ENCODE measurements at places on chromosomes 6 and 20. TPM values are rescaled to one million over a fixed set of nuclear protein-coding genes. Genes with fewer than 3 reads are reported as not detected.

GRCh38 chr6:81552644-81553043 lies 199.8 kb downstream of the TENT5A start:
- H3K36me3 ChIP-seq: no peaks in the 10 kb centered on the region
- H3K27me3 ChIP-seq: no peaks in the 10 kb centered on the region
- H3K27ac ChIP-seq: no peak overlapping the region
- no peak overlapping the region for H3K4me3 ChIP-seq

DNA sequence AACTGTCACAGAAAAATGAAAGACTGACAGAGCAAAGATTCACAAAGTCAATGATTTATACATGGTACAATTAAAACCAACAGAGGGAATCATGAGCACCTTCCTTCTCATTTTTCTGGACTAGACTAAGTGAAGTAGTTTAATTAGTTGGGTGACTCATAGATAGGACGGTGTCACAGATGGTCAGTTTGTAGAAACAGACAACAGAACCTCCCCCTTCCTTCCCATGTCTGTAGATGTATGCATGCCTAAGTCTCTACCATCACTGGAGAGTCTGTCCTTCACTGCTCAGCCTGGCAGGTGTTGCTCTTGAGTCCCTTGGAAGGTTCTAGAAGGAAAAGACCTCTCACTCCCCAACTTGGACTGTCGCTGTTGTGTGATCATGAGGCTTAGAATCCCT lies 75.4 kb upstream of the EEF1E1 start:
- H3K27ac ChIP-seq: no peak overlapping the region
- DNase-seq: no peak
- no peak overlapping the region for H3K4me3 ChIP-seq
- no peaks in the 10 kb centered on the region for H3K27me3 ChIP-seq
- no peaks in the 10 kb centered on the region for H3K36me3 ChIP-seq
- H3K4me1 ChIP-seq: no peaks in the 10 kb centered on the region

GRCh38 chr6:53986721-53987521 lies 124.3 kb upstream of the MLIP start:
- peaks cover 21% of the 10 kb centered on the region for H3K4me1 ChIP-seq
- no peak overlapping the region for H3K4me3 ChIP-seq
- no peaks in the 10 kb centered on the region for H3K36me3 ChIP-seq
- no peak for DNase-seq
- no peaks in the 10 kb centered on the region for H3K27me3 ChIP-seq
- H3K27ac ChIP-seq: no peak overlapping the region

DNA sequence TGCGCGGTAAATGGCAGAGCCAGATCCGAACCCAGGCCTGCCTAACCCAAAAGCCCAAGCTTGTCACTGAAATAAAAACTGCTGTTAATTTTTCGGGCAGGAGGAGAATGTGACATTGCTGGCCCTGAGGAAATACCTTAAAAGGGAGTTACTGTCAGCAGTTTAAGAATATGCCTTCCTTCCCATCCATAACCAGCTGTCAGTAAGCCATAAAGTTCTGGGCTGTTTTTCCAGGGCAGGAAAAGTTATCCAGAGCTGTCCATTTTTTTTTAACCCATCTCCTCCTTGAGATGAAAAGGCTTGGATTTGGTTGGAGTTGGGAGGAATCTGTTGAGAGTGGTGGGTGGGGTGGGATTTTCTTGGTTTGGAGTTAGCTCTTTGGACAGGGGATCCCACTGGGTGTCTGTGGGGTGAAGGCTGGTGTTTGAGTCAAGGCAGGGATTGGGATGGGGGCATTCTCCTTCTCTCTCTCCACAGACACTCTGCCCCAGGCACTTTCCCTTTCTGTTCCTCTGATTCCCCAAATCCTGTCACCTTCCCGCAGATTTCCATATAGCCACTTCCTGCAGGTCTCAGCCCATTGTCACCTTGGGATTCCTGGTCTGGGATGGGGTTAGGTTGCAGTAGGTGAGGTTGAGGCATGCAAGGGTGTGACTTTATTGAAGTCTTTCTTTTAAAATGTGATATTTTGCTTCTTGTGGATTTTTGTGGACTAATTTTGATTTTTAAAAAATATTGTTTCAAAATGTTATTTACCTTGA lies 4.3 kb upstream of the KCNG1 start:
- H3K4me3 ChIP-seq: no peak overlapping the region
- no peak for DNase-seq
- H3K4me1 ChIP-seq: peaks cover 27% of the 10 kb centered on the region
- H3K27ac ChIP-seq: no peak overlapping the region

GRCh38 chr6:131103901-131104300 lies 31.4 kb upstream of the AKAP7 start:
- no peak overlapping the region for H3K27ac ChIP-seq
- H3K36me3 ChIP-seq: no peaks in the 10 kb centered on the region
- H3K27me3 ChIP-seq: no peaks in the 10 kb centered on the region
- no peaks in the 10 kb centered on the region for H3K4me1 ChIP-seq
- no peak overlapping the region for H3K4me3 ChIP-seq

Gene CD83
- 1.5 TPM for total RNA-seq

Gene CITED2
- total RNA-seq: 43.4 TPM

- no peak for DNase-seq
- H3K27ac ChIP-seq: no peak overlapping the region
- H3K36me3 ChIP-seq: no peaks in the 10 kb centered on the region
- no peaks in the 10 kb centered on the region for H3K27me3 ChIP-seq
- no peak overlapping the region for H3K4me3 ChIP-seq
- H3K4me1 ChIP-seq: peaks cover 6% of the 10 kb centered on the region
Observed at GRCh38 chr6:7016226-7016625, 91.5 kb upstream of the RREB1 start.

Gene HLA-A
- total RNA-seq: 223 TPM

DNA sequence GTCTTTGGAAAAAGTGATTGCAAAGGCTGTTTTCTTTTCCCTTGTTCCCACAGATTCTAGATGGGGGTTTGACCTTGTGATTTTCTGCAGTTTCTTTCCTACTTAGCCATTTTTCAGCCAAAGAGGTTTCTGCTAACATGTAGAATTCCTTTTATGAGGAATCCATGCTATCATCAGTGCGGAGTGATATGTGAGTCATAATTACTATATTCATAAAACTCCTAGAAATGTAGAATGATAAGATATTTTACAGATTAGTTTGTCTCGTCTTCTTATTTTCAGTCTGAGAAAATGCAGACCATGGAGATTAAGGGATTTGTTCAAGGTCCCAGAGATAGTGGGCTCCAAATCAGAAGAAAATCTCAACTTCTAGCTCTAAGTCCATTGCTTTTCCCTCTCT lies 98.6 kb downstream of the KCNQ5 start:
- no peaks in the 10 kb centered on the region for H3K4me1 ChIP-seq
- H3K27me3 ChIP-seq: no peaks in the 10 kb centered on the region
- H3K4me3 ChIP-seq: no peak overlapping the region
- no peak for DNase-seq
- no peak overlapping the region for H3K27ac ChIP-seq

Gene FRK
- total RNA-seq: 9.2 TPM

- H3K27ac ChIP-seq: no peak overlapping the region
- DNase-seq: no peak
- H3K4me3 ChIP-seq: no peak overlapping the region
- no peaks in the 10 kb centered on the region for H3K36me3 ChIP-seq
- peaks cover 26% of the 10 kb centered on the region for H3K4me1 ChIP-seq
- no peaks in the 10 kb centered on the region for H3K27me3 ChIP-seq
Observed at GRCh38 chr6:2862712-2863181, 21.1 kb upstream of the SERPINB1 start.

Gene FKBP1C
- not detected for total RNA-seq

Gene IL20RA
- 12.6 TPM for total RNA-seq

GRCh38 chr20:3014662-3015061 lies 28.8 kb upstream of the GNRH2 start:
- DNase-seq: no peak
- no peaks in the 10 kb centered on the region for H3K27me3 ChIP-seq
- H3K4me1 ChIP-seq: no peaks in the 10 kb centered on the region
- H3K36me3 ChIP-seq: peaks cover 5% of the 10 kb centered on the region
- no peak overlapping the region for H3K4me3 ChIP-seq
- no peak overlapping the region for H3K27ac ChIP-seq

Gene HLA-DQB2
- 4.7 TPM for total RNA-seq

DNA sequence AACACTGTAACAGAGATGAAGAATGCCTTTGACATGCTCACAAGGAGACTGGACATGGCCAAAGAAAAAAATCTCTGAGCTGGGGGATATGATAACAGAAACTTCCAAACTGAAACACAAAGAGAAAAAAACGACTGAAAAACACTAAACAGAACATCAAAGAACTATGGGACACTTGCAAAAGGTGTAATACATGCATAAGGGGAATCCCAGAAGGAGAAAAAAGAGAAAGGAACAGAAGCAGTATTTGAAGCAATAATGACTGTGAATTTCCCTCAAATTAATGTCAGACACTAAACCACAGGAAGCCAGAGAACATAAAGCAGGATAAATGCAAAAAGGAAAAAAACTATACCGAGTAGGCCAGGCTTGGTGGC lies 117.4 kb upstream of the ARID1B start:
- H3K27ac ChIP-seq: no peak overlapping the region
- no peak for DNase-seq
- H3K4me1 ChIP-seq: peaks cover 16% of the 10 kb centered on the region
- no peaks in the 10 kb centered on the region for H3K36me3 ChIP-seq

DNA sequence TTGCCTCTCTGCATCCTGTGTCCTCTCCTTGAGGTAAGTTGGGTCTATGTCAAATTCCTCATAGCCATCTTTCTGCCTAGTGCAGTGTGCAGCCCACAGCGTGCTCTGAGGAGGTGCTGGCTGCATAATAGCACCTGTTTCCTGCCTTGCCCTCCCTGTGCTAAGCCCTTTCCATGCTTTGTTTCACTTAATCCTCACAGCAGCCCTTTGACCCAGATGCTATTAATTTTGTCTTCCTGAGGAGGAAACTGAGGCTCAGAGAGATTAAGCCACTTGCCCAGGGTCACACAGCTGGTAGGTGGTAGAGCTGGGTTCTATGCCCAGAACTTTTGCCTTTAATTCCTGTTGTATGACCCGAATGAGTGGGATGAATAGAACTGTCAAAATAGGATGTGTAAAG lies 13.5 kb downstream of the FAM83D start:
- peak overlapping the region; percentile 48 for H3K27ac ChIP-seq
- peaks cover 24% of the 10 kb centered on the region for H3K4me1 ChIP-seq
- no peak for DNase-seq
- no peaks in the 10 kb centered on the region for H3K27me3 ChIP-seq

Gene C20orf204
- total RNA-seq: not detected

Gene OLIG3
- not detected for total RNA-seq

Gene PTCHD4
- total RNA-seq: not detected

Gene DEFB124
- total RNA-seq: not detected

DNA sequence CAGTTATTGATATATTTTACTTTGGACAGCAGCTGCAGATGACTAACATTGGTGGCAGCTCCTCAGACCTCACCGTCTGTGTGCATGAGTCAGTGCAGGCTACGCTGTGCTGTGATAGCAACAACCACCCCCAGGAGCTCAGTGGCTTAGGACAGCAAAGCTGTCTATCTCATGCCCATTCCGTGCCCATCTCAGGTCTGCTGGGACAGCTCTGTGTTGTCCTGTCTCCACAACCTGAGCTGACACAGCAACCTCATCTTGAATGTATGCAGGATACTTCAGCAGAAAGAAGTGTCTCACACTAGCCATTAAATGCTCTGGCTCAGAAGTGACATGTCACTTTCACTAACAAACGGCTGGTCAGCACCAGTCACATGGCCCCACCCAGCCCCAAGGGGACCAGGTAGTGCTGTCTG lies 47.7 kb downstream of the BANF2 start:
- no peak overlapping the region for H3K4me3 ChIP-seq
- no peaks in the 10 kb centered on the region for H3K36me3 ChIP-seq

DNA sequence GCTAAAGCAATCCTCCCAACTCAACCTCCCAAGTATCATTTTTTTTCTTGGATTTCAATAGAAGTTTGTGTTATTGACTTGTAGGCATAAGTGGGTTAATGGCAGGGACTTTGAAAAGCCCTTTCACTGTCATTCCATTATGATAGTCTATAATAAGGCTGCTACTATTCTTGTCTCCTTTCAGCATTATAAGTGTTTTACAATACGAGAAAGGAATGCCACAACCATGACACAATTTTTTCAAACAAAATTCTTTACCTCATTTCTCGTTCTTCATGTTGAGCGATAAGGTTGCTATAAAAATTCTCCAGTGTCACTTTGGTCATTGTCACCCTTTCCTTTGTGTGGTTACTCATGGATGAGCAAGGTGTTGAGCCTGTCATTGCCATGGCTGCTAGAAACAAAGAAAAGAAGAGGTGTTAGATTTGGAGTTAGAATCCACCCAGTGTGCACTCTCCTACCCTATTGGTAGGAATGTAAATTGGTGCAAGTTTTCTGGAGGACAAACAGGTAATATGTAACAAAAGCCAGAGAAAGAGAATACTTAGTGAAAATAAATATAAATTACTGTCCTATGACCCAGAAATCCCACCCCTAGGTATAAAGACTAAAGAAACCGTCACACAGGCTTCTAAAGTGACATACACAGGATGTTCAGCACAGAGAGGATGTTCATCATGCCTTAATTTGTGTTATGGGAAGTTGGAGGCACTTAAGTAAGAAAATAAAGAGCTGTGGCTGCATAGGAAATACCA lies 7.3 kb downstream of the STK38 start:
- H3K27ac ChIP-seq: no peak overlapping the region
- H3K4me3 ChIP-seq: no peak overlapping the region
- H3K36me3 ChIP-seq: peaks cover 60% of the 10 kb centered on the region

- no peaks in the 10 kb centered on the region for H3K4me1 ChIP-seq
- H3K27me3 ChIP-seq: no peaks in the 10 kb centered on the region
- H3K36me3 ChIP-seq: no peaks in the 10 kb centered on the region
- no peak overlapping the region for H3K27ac ChIP-seq
Observed at GRCh38 chr6:137692308-137692707, 174.8 kb upstream of the TNFAIP3 start.

DNA sequence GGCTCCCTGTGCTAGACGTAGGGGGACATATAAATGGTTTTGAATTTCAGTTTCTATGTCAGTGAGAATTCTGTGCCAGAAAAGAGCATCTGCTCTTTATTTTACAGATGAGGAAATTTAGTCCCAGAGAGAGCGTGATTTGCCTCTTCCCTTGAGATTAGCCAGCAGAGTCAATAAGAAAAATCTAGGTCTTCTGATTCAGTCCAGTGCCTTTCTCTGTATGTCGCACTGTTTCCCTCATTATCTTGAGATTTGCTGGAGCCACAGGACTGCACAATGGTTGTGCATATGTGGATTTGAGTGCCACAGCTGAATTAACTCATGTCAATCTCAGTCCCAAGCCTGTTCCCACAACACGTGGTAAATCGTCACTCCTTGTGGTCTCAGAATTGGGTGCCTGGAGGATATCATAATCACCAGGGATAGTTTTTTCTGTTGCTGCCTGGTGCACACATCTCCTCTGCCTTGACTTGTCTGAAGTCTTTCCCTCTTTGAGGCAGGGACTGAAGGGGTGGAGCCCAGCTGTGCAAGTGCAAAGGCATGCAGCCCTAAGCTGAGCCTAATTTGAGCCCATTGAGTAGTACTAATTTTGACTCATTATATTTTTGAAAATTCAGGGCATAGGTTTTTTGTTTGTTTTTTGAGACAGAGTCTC lies 276.7 kb downstream of the SOX4 start:
- H3K36me3 ChIP-seq: no peaks in the 10 kb centered on the region
- DNase-seq: no peak
- no peaks in the 10 kb centered on the region for H3K4me1 ChIP-seq
- H3K27me3 ChIP-seq: no peaks in the 10 kb centered on the region
- no peak overlapping the region for H3K27ac ChIP-seq
- H3K4me3 ChIP-seq: no peak overlapping the region

GRCh38 chr6:53854843-53855567 lies 60.2 kb downstream of the LRRC1 start:
- no peak overlapping the region for H3K4me3 ChIP-seq
- no peak for DNase-seq
- no peaks in the 10 kb centered on the region for H3K36me3 ChIP-seq
- H3K27me3 ChIP-seq: no peaks in the 10 kb centered on the region
- peak overlapping the region; percentile 40 for H3K27ac ChIP-seq
- H3K4me1 ChIP-seq: no peaks in the 10 kb centered on the region

GRCh38 chr6:30779850-30780641 lies 35.7 kb upstream of the IER3 start:
- peak overlapping the region; percentile 35 for H3K27ac ChIP-seq
- peaks cover 3% of the 10 kb centered on the region for H3K4me1 ChIP-seq
- H3K27me3 ChIP-seq: no peaks in the 10 kb centered on the region
- H3K4me3 ChIP-seq: no peak overlapping the region

All from esophagus squamous epithelium (tissue), 5 donors.